ENCODE measurements at places on chromosomes 3 and 15.

GRCh38 chr3:113261063-113261625 is 49.8 kb downstream of the BOC start:
- DNase-seq = no peak

GRCh38 chr15:77606142-77607034 is 26.3 kb downstream of the LINGO1 start:
- DNase-seq = no peak

- no peak for DNase-seq
These were observed 41.4 kb downstream of the NTRK3 start for GRCh38 chr15:88215066-88215648.

DNA sequence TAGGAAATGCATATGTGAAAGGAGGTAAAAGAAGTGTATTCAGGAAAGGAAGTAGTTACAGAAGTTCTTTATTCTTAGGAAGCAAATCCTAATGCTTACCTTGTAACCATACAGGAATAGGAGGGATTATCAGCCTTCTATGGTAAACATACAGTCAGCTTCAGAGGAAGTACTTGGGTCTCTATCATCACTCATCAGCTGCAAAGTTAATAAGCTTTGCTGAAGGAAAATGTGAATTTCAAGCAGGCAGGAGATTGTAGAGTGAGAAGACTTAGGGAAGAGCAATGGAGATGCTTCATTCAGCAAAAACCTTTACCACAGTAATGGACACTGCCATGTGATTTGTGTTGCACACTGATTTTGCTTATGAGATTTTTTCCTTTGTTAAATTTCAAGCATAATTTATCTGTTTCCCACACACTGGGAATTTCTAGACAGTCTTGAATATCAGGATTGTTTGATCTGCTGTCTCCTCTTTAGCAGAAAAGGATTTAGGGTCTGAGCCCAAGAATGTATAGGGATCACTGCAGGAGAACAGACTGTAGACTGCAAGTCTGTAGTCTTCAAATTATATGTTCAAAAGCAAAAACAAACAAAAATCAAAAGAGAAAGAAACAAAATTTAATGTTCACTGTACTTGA is 150.8 kb downstream of the ZNF609 start:
- DNase-seq = no peak

DNA sequence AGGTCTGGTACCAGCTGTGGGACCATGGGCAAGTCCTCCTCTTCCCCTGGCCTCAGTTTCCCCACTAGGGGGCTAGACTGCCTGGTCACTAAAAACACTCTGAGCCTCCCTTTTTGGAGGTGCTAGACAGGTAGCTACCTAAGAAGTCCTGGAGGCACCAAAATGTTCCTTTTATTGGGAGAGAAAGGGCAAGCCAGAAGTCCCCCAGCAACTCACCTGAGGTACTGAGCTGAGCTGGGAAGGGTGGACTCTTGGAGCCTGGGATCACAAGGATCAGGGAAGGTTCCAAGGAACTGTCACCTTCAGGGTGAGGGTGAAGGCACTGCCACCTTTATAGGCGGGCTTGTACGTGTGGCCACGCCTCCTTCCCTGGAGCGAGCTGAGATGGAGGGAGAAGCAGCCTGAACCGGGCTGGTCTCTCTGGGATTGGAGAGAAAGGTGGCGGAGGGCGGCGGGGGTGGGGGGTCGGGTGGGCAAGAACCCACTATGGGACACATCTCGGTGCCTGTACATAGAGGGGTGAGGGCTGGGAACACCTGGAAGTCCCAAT is at the start of gene CYP1A1:
CYP1A1 (minus strand) TSS at position 304 of the 550 bp plus-strand sequence. CDS start 2,431 bp downstream, outside the sequence.
- DNase-seq = peak; percentile 19

- DNase-seq = no peak
These were observed 62.1 kb downstream of the RASGRF1 start for GRCh38 chr15:79028411-79028964.

DNA sequence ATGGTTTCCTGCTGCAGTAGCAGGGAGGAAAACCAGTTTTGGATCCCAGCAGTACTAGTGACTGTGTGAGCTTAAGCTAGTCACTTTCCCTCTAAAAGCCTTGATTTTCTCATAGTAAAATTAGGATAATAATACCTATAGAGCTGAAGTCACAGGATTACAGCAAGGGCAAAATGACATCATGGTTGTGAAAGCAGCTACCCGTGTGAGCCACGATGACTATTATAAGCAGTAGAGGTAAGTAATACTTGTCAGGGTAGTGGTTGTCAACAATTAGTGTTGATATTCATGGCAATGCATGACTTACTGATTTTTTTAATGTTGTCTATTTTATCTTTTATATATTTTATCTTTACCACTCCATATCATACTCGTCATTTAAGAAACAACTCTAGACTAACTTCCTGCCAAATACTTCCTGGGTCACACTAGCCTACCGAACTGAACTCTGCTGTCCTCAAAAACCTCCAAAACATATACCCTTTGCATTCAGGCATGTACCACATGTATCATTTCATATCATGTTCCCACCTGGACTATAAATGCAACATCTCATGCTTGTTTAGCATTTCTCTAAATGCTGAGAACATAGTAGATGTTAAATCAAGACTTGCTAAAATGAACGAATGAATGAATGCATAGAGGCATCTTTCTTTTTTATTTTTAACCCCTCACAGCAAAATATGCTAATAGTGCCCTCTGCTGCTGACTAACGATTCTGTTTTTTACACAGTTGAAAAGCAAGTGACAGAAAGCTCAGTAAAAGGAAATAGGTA is 172.6 kb downstream of the P3H2 start:
- DNase-seq = no peak

- no peak for DNase-seq
These were observed 208.4 kb upstream of the ADAMTS9 start for GRCh38 chr3:64895991-64896895.

DNA sequence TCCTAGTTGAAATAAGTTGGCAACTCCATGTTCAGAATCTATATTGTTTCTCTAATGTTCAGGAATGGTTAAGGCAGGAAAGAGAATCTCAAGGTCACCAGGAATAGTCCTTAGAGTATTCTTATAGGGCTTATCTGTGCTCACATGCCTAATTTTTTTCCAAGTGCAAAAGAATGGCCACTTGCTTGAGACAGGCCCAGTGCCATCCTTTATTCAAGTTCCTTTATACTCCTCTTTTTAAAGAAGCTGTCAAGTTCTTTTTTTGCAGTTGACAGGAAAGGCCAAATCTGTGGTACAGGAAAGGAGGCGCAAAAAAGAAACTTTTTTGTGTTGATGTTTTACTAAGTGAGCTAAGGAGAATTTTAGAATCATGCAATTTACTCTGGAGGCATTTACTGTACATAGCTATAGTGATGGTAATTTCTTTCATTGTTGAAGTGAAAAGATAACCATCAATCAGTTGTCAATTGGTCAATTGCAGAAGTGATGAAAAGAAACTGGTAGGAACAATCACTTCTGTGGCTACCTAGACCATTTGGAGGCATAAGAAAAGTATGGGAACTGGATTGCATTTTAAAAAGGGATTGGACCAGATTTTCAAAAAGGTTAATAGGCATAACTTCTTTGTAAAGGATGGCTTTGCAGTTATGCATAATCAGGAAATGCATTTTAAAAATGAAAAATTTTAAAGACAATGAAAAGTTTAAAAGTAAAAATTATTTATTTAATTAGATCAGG is 102.5 kb upstream of the SOX2 start:
- DNase-seq = no peak

GRCh38 chr3:10998542-10998941 is 6.0 kb downstream of the SLC6A1 start:
- no peak for DNase-seq

GRCh38 chr3:119219069-119219468 is 21.6 kb downstream of the B4GALT4 start:
- peak; percentile 21 for DNase-seq

GRCh38 chr3:55282994-55283393 is 204.1 kb downstream of the WNT5A start:
- DNase-seq = no peak

DNA sequence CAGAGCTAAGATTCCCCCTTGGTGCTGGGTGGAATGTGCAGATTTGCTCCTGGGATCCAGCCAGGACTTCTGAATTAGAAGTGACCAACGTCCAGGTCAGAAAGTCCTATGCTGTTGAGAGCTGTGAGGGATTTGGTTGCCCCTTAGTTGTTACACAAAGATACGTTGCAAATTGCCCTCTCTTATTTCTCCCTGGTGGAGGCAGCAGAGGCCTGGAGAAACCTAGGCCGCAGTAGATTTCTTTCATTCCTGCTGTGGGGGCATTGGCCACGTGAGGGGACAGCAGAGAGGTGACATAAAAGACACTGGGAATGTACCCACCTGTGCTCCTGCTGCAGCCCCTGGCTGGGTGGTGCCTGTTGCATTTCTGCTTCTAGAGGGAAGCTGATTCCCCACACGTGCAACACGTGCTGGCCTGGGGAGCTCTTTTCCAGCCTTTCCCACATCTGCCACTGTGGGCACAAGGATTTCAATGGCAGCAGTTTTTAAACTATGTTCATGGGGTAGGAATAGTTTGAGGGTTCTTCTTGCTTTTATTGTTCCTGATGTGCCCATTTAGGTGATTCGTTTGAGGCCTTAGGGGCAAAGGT is 65.7 kb downstream of the SYNM start:
- no peak for DNase-seq

- DNase-seq = no peak
These were observed 66.1 kb upstream of the LIMD1 start for GRCh38 chr3:45528429-45528828.

DNA sequence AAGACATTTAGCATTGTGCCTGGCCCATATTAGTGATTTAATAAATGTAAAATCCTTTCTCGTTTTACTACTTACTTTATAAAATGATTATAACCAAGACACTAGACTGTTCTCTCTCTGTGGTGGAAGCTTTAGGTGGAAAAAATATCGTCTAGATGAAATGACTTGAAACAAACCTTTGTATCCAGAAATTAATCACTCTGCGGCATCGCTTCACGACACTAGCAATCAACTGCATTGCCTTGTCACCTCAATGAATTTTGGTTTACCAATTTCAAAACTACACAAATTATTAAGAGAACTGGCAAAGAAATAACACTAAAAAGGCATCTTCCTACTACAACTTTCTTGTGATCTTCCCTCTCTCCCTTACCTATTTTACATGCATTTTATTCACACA is 627.2 kb upstream of the ROBO1 start:
- DNase-seq = no peak

DNA sequence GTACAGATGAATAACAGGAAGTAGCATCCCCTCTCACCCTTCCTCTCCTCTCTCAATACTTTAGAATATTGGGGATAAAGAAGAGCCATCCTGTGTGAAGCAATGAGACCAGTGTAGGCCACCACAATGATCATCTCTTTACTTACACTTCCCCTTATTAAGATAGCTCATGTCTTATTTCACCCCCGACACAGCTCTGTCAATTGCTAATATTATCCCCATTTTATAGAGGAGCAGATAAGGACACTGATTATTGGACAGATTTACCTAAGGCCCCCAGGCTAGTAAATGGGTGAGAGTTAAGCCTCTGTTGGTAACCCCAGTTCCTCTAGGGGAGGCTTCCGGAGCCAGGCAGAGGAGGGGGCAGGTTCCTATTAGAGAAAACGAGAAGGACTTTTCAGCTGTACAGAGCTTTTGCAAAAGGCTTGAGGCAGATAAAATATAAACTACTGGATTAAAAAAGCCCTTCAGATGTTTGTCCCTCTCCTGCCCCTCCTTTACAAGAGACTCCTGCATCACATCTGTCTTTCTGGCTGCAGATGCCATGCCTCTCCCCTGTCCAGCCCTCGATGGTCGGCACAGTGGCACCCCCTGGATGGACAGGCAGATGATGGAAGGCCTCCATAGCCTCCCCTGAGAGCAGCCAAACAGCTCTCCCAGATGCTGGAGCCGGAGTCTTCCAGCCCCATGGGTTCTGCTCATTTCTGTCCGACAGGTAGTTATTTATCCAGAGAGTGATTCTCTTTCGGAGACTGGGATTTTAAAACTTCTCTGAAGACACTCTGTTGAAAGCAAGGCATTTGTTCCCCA is 49.4 kb upstream of the LCTL start:
- DNase-seq = no peak

DNA sequence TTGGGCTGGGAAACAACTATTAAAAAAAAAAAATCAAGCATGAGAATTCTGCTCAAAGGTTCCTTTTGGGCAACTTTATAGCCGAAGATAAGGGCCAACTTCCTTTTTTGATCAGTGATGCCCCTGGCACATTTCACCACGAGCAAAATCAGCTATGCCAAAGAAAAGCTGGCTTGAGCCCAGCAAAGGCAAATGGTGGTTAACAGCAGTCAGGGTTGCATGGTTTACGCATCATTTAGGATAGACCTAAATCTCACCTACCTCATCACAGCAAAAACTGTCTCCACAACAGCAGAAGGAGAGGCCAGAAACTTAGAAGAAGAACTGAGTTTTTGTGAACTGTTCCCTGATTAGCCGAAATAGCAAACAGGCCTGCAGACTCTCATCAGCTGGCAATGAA is 220.1 kb upstream of the CDIN1 start:
- DNase-seq = no peak

GRCh38 chr3:103992469-103992868 is 1374.2 kb upstream of the ALCAM start:
- DNase-seq = no peak

- DNase-seq = no peak
These were observed 7.9 kb downstream of the HIGD1A start for GRCh38 chr3:42796332-42796885.

- no peak for DNase-seq
These were observed 60.7 kb downstream of the CACNA1D start for GRCh38 chr3:53555068-53555588.

GRCh38 chr3:179729981-179730380 is 77.1 kb downstream of the USP13 start:
- DNase-seq = no peak

- no peak for DNase-seq
These were observed 145.9 kb downstream of the OR4M2 start for GRCh38 chr15:22226034-22226790.

- DNase-seq = no peak
These were observed 271.5 kb upstream of the COL8A1 start for GRCh38 chr3:99366663-99367429.
